Skin of body (tissue), 3 donors: ENCODE measurements at places on chromosomes 1 and 21. TPM values are rescaled to one million over a fixed set of nuclear protein-coding genes. Genes with fewer than 3 reads are reported as not detected.

DNA sequence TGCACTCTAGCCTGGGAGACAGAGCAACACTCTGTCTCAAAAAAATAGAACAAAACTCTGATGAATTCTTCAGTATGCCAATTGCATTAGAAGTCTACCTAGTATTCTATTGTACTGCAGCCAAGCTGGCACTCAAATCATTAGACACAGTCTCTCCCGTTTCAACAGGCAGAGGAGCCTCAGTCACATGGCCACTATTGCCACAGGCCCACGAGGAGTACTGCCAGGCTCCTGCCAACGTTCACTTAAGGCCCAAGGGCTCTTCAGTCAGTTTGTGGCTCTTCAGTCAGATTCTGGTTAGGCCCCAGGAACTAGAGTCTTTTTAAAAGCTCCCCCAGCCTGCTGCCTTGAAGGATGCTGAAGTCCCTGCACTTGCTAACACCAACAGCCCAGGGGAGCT, 73.4 kb downstream of the SH3BGR start:
- DNase-seq = no peak

- DNase-seq = no peak
Measured at GRCh38 chr21:35051287-35051818, 2.3 kb upstream of the RUNX1 start.

GRCh38 chr1:65813956-65814355, 21.3 kb downstream of the PDE4B start:
- DNase-seq = no peak

GRCh38 chr1:206846487-206846886, 18.9 kb upstream of the IL20 start:
- no peak for DNase-seq

GRCh38 chr1:23159963-23160877, 8.4 kb downstream of the LUZP1 start:
- DNase-seq = no peak

DNA sequence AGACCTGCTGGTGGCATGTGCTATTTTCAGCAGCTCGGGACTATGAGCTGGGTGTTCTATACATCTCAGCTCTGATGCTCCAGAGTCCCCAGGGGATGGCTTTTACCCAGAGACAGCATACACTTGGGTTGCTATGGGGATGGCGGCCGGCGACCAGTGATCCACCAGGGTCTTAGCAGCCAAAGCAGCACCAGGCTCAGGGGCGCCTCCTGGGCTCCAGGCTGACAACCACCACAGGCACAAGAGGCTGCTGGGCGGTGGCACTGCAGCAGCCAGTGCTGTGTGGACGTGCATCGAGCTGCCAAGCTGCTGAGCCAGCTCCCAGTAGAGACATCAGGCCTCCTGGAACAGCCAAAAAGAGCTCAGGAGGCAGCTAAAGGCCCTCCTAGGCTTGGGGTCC, 37.6 kb upstream of the CLSTN1 start:
- no peak for DNase-seq

- no peak for DNase-seq
Measured at GRCh38 chr1:25587290-25587689, 29.3 kb upstream of the MAN1C1 start.

GRCh38 chr1:15802234-15802965, 5.0 kb downstream of the UQCRHL start:
- no peak for DNase-seq

DNA sequence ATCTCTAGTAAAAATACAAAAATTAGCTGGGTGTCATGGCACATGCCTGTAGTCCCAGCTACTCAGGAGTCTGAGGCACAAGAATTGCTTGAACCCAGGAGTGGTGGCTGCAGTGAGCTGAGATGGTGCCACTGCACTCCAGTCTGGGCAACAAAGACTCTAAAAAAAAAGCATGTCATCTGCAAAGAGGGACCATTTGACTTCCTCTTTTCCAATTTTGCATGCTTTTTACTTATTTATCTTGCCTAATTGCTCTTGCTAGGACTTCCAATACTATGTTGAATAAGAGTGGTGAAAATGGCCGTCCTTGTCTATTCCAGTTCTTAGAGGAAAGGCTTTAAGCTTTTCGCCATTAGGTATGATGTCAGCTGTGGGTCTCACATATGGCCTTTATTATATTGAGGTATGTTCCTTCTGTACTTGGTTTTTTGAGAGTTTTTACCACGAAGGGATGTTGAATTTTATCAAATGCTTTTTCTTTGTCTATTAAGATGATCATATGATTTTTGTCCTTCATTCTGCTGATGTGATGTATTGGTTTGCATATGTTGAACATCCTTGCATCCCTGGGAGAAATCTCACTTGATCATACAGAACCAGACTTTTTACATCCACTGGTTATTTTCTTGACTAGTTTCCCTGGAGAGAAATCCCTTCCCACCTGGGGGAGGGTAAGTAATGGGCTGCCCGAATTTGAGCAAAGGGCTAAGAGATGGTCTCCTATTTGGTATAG, 17.0 kb upstream of the RAP1GAP start:
- DNase-seq = no peak

GRCh38 chr1:66402194-66402593, 131.8 kb upstream of the SGIP1 start:
- peak; percentile 91 for DNase-seq

GRCh38 chr1:223827193-223827663, 18.5 kb downstream of the TP53BP2 start:
- no peak for DNase-seq

GRCh38 chr1:228941666-228942065, 206.4 kb downstream of the RHOU start:
- DNase-seq = no peak

GRCh38 chr1:1205769-1206375, 520 bp downstream of the TNFRSF18 start:
- DNase-seq = no peak

- DNase-seq = no peak
Measured at GRCh38 chr1:211497489-211498045, 5.6 kb upstream of the RD3 start.

DNA sequence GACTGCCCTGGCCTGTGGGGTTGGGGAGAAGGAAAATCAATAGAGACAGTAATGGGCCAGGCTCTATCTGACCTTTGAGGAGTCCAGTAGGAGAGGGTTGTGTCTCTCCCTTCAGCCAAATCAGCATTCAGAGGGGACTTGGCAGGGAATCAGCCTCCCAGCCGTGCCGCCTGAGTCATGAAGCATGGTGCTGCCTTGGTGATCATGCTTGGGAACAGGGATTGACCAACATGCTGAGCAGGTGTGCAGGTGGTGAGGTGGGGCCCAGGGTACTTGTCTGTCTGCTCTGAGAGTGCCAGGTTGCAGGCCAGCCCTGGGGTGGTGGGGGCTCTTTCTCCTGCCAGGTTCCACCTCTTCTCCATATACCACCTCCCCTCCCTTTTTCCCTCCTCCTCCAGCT, 58.9 kb upstream of the TLR5 start:
- DNase-seq = no peak

DNA sequence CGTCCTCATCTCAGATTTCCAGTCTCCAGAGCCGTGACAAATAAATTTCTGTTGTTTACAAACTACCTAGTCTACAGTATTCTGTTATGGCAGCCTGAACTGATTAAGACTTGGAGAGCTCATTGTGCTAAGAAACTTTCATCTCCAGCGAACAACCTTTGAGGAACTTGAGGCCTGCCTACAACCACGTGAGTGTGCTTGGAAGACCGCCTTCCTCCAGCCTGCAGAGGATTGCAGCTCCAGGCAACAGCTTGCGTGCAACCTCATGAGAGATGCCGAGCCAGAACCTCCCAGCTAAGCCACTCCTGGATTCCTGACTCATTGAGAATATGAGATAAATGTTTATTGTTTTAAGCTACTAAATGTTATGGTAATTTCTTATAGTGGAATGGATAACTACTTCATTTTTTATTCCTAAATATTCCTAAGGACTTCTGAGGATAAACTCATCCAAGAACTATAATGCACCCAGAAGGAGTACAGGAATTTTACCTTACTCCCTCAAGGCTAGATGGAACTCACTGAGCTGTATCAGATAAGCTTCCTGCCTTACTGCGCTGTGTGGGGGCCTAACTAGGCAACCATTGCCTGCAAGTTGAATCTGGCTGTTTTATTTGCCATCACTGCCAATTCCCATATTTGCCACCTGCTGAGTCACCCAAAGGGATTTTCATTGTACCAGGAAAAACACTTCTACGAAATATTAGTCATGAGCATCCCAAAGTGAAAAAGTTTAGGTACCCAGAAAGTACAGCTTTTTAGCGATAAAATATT, 17.6 kb downstream of the FAM177B start:
- peak; percentile 68 for DNase-seq

GRCh38 chr1:172642970-172643369, 15.9 kb upstream of the FASLG start:
- no peak for DNase-seq

GRCh38 chr1:27430903-27431600, 38.6 kb downstream of the GPR3 start:
- peak; percentile 18 for DNase-seq

GRCh38 chr21:44931501-44932407, 8.1 kb upstream of the SLX9 start:
- DNase-seq = no peak

GRCh38 chr1:91879733-91880132, 6.2 kb downstream of the TGFBR3 start:
- peak; percentile 69 for DNase-seq

DNA sequence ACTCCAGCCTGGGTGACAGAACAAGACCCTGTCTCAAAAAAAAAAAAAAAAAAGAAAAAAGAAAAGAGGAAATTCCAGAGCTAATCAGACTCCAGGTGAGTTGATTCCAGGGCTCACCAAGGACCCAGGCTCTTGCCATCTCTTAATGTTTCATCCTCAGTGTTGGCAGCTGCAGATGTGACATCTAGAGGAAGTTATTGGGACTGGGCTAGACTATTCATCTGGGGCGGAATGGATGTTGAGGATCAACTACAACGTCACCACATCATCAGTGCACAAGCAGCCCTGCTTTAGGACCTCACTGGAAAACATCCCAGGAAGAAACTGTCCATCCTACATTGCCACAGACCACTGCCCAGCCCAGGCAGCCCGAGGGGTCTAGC, 28.6 kb upstream of the PARP1 start:
- DNase-seq = no peak

- no peak for DNase-seq
Measured at GRCh38 chr1:150237746-150238145, 1.8 kb upstream of the ANP32E start.

GRCh38 chr1:28591708-28592320, at the start of gene RAB42:
RAB42 (plus strand) TSS chr1:28592265; CDS start chr1:28592512, 247 bp downstream.
- DNase-seq = peak; percentile 38

DNA sequence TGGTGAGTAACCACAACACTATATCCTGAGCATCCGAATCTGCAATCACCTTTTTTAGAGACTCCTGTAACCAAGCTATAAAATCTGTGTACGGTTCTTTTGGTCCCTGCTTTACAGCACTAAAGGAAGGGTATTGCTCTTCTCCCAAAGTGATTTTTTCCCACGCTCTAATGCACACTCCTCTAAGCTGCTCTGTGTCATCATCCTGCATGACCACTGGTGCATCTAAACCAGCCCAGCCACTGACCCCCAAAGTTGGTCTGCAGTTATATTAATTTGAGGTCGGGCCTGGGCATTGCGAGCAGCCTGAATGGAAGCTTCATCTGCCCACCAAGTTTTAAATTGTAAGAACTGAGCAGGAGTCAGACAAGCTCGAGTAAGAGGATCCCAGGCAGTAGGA, 480.0 kb downstream of the PTPRU start:
- DNase-seq = no peak

GRCh38 chr1:5991381-5992025, 722 bp downstream of the NPHP4 start:
- DNase-seq = no peak

- DNase-seq = no peak
Measured at GRCh38 chr1:44251989-44252671, 38.9 kb downstream of the DMAP1 start.

DNA sequence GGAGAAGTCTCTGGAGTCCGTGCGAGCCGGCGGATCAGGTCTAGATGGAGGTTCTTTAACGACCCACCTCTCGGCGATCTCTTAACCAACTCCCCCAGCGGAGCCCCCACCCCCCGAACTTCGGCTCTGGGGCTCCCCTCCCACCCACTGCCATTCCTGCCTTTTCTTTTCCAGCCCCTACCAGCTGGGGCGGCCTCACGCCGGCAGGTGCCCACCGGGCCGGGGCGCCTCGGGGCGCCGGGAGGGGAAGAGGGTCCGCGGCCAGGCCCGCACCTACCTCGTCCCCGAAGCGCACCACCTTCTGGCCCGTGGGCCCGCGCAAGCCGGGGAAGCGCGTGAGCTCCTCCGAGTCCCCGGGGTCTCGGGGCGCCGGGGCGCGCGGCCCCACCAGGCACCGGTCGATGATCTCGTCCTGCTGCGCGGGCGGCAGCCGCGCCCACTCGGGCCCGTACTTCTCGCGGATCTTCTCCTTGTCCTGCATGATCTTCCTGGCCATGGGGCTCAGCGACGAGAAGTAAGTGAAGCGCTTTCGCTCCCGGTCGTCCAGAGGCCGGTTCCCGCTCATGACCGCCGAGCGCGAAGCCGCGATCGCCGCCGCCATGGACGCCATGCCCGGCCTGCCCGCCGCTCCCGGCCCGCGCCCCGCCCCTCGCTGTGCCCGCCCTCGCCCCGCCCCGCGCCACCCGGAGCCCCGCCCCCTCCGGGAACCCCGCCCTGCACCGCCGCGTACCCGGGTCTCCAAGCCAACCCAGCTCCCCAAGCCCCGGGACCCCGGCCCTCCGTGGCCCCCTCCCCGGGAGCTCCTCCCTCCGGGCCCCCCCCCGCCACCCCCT, at the start of gene C1orf198:
C1orf198 (minus strand) TSS at position 619 of the 833 bp plus-strand sequence; CDS start at position 610, 9 bp downstream.
- peak; percentile 19 for DNase-seq

GRCh38 chr1:22636927-22637326, 499 bp downstream of the C1QA start:
- no peak for DNase-seq

GRCh38 chr1:28326984-28327383, 1.9 kb upstream of the MED18 start:
- DNase-seq = no peak

The TMPRSS3 gene
- 0.30 TPM for total RNA-seq

The LORICRIN gene
- total RNA-seq = 39.6 TPM

The FCN3 gene
- not detected for total RNA-seq

The SPATA46 gene
- not detected for total RNA-seq

The BSND gene
- not detected for total RNA-seq

The PEAR1 gene
- 5.5 TPM for total RNA-seq

The CD2 gene
- 0.49 TPM for total RNA-seq

The KRTAP19-8 gene
- not detected for total RNA-seq
